Endodermal cell (in vitro differentiated cells): ENCODE measurements at places on chromosomes 1 and 21. TPM values are rescaled to one million over a fixed set of nuclear protein-coding genes. Genes with fewer than 3 reads are reported as not detected.

DNA sequence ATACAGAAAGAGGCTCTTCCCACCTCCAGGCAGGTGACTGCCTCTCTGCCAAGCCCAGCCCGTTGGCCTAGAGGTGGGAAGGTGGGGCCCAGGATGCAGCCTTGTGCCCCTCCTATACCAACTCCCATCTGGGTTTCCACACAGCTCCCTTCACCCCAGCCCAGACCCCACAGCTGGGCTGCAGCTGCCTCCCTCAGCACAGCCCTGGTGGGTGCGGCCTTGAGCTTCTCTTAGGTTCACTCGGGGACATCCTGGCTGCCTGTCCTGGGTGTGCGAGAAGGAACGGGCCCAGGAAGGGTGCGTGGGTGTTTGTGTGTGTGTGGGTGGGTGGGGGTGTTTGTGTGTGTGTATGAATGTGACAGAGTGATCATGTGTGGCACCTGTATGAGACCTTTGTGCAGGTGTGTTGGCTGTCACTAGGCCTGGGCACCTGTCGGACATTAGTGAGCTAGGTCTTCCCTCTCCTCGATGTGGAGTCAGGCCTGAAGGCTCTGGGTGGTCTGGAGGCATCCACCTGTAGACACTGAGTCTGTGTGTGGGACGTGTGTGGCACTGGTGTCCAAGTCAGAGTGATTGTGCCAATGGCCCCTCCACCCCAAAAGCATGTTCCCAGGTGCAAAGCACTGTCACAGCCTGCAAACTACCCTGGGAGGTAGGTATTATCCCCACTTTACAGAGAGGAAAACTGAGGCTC is 30.7 kb downstream of the FOXO6 start:
- DNase-seq: no peak

DNA sequence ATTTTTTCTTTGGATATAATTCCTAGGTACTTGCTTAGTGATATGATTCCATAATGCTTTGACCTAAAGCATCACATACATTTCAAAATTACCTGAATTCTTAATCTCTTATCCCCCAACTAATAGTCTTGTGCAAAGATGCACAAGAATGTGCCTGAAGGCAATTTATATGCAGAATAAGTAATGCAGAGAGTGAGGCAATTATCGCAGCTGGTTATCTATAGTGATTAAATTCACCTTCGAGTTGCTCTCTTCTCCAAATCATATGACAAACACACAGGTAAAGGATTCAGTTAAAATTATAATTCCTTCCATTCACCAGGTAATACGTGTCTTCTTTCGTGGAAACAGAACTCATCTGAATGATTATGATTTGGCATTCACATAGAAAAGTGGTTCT is 717.3 kb downstream of the MRPL39 start:
- DNase-seq: no peak

DNA sequence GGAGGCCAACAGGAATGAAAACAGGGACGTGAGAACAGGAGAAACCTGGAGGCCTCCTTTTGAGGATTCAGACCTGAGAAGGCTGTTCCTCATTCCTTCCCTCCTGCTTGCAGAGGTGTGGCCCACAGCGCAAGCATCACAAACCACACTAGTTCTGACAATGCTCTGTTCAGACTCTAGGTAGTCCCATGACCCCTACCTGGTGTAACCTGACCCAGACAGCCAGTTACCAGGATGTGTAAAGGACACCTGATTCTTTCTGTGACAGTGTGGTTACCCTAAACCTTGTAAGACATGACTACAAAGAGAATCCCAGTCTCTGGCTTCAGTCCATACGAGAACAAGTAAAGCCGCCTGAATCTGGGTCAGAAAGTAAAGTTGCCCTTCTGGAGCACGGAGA is 3.2 kb downstream of the MECR start:
- DNase-seq: peak; percentile 63

DNA sequence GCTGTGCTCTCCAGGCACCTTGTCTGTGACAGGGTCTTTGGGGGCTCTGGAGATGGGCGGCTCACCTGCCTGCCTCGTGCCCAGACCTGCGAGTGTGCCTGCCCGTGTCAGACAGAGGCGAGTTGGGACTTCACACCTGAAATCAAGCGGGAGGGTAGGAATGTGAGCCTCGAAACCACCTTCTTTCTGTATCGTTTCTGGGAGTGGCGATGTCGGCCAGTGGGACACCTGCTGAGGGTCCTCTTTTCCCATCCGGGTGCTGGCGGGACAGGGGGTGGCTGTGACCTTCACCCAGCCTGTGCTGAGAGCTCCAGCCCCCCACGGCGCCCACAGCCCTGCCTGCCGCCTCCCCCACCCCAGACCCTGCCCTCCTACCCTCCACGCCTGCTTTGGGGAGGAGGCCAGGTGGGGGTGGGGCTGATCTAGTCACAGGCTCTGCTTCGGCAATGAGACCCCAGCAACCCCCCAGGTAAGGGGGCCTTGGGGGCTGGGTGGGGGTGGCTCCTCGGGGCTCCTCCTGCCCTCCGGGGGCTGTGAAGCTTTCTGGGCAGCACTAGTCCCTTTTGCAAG is 15.6 kb upstream of the FAAP20 start:
- peak; percentile 66 for DNase-seq

DNA sequence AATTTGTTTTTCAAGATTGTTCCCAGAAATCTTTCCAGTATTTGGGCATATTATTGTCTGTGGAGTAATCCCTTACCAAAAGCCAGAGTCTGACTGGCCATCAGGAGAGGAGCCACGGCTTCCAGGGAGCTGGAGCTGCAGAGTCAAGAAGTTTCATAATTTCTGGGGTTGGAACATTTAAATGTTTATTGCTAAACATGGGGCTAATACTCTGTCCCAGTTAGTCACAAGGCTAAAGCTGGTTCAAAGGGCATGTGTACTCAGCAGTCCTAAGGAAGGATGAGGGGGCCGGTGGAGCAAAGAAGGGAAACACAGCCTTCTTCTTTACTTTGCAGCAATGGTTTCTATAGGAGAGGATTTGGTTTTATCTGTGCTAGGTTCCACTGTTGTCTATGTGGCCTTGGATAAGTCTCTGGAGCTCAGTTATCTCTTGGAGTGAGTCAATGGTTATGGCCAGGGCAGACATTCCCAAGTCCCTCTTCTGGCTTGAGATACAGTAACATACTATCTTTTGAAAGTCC is 9.5 kb downstream of the DENND2D start:
- DNase-seq: no peak

- DNase-seq: no peak
These were observed 42.4 kb upstream of the FMO2 start for GRCh38 chr1:171142416-171143385.

DNA sequence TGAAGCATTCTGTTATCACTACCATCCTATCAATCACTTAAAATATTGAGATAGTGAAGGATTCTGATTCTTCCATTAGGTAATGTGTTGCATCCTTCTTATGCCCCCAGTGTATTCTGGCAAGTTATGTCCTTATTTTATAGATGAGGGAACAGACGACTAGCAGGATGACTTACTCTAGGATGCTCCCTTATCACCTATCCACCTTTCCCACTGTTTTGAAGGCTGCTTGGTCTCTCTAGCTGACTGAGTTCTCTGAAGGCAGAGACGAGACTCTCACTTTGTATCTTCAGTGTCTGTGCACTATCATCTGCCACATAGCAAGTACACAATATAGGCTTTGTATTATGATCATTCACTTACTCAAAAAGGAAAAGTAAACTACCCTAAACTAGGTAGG is 4.0 kb downstream of the GLUL start:
- DNase-seq: no peak

GRCh38 chr1:228022571-228023293 is 15.9 kb downstream of the WNT3A start:
- peak; percentile 49 for DNase-seq

- DNase-seq: no peak
These were observed 21.7 kb downstream of the LRRN2 start for GRCh38 chr1:204663644-204664383.

- no peak for DNase-seq
These were observed 211.6 kb upstream of the PTBP2 start for GRCh38 chr1:96509951-96510350.

- DNase-seq: no peak
These were observed 17.2 kb upstream of the MEF2D start for GRCh38 chr1:156517748-156518147.

- no peak for DNase-seq
These were observed 161.3 kb upstream of the SGIP1 start for GRCh38 chr1:66372522-66373101.

GRCh38 chr1:44270686-44271628 is 57.7 kb downstream of the DMAP1 start:
- no peak for DNase-seq

DNA sequence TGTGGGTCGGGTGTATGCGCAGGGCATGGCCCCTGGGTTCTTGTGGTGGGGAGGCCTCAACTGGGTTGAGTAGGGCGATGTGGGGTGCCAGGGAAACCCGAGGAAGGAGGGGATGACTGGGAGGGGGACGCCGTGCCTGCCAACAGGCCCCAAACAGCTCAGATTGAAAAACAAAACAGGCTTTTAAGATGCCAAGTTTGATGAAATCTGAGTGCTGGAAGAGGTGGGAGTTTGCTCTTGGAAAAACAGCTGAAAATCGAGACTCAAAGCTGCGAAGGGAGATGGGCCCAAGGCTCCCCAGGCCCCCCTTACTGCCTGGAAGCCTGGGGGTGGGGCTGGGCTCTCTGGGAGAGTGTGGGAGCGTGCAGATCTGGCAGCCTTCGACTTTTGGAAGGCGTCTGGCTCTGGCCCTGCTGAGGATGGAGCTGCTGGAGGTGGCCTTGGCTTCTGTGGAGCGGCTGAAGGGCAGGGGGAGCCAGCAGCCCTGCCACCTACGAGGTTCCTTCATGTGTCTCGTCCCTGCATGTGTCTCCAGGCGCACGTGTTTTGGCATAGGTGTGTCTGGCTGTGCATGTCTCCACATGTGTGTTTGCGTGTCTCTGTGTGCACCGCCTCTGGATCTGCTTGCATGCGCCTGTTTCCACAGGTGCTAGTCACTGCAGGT is 33.3 kb downstream of the PTPRF start:
- no peak for DNase-seq

- peak; percentile 87 for DNase-seq
These were observed 742 bp upstream of the PDE9A start for GRCh38 chr21:42652527-42653230.

- peak; percentile 69 for DNase-seq
These were observed 10.6 kb upstream of the F3 start for GRCh38 chr1:94552071-94552586.

- peak; percentile 48 for DNase-seq
These were observed 99.4 kb downstream of the SMYD2 start for GRCh38 chr1:214380396-214380795.

DNA sequence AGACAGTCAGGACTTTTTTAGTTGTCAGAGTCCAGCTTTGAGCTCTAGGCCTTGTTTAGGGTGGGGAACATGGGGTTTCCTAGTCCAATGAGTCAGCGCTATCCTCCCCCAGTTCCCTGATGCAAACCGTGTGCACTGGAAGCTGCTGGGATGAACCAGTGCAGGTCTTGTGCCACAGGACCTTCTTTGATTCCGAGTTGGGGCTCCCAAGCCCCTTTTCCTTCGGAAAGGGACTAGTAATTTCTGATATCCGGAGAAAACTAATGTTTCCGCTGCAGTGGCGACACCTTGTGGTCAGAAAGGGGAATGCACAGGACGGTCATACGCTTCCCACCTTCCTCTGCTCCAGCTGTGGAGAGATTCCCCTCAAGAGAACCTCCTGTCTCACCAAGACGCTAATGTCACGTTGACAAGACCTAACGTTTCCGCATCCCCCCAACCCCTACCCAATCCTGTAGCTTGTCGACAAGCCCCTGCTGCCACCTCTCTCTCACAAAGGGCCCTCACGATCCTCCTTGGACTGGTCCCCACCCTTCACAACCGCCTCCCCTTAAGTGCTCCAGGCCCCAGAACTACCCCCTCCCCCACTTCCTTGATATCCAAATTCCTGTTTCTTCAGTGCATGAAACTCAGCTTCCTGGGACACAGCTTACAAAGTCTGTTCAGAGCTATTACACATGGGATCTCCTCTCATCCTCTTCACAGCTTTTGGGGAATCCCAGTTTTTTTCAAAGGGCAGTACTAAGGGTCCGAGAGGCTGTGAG is 30.9 kb downstream of the GPA33 start:
- DNase-seq: peak; percentile 94

GRCh38 chr1:94648225-94649007 is 106.9 kb upstream of the F3 start:
- no peak for DNase-seq

GRCh38 chr21:33238565-33239255 is 9.0 kb downstream of the IFNAR2 start:
- DNase-seq: no peak

DNA sequence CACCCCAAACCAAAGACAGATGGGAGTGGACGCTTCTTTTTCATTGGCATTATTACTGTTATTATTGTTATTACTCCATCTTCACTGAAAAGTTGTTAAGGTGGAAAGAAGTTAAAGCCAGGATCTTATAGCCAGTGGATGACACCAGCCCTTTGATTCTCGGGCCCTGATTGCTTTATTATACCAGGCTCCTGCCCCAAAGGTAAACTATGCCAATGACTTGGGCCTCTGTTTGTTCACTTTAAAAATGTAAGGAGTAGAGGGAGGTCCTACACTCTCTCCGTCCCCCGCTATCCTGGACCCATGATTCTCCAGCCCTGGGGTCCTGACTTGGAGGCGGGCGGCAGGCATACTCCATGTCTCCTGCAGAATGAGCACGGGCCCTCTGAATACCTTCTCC is 106.8 kb downstream of the TOMM20 start:
- no peak for DNase-seq

DNA sequence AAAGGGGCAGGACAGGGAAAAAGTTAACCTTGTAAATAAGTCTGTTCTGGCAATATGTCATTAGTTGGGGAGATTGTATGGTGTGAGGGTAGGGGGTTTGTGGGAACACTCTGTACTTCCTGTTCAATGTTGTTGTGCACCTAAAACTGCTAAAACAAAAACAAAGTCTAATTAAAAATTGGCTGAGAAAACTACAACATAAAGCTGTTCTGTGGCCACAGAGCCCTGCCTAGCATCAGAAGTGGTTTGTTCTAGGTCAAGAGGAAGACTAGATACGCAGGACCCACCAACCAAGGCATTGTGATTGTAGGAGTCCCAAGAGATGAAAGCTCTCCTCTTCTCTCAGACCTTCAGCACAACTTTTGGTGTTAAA is 81.0 kb upstream of the LRRC8D start:
- no peak for DNase-seq

- no peak for DNase-seq
These were observed 33.4 kb downstream of the CYP2J2 start for GRCh38 chr1:59892841-59893811.

The NTNG1 gene
- 0.84 to 2.5 TPM (median 2.1 TPM) in 3 replicates for total RNA-seq

The SYT6 gene
- total RNA-seq: 4.4 and 6.3 TPM in 2 replicates

The SOX13 gene
- total RNA-seq: 64.5 and 75.3 TPM in 2 replicates

The CYP4A11 gene
- 0.24 and 0.59 TPM in 2 replicates for total RNA-seq

The OR2M3 gene
- total RNA-seq: not detected in 2 replicates

The GBP3 gene
- total RNA-seq: not detected in 3 replicates

The OR2M7 gene
- total RNA-seq: not detected in 3 replicates

The OVAAL gene
- total RNA-seq: not detected in 3 replicates

The TMIGD3 gene
- not detected in 3 replicates for total RNA-seq

The C1orf87 gene
- not detected in 3 replicates for total RNA-seq

The VSIG8 gene
- total RNA-seq: not detected in 2 replicates

The FCRLB gene
- 0.38 to 0.89 TPM (median 0.51 TPM) in 3 replicates for total RNA-seq

The SPATA21 gene
- 0.27 TPM in 1 of 2 replicates, not detected in the other for total RNA-seq

The ZNF648 gene
- 0.29 TPM in 2 replicates for total RNA-seq

The TRIM17 gene
- 8.0 to 11.8 TPM (median 8.4 TPM) in 3 replicates for total RNA-seq

The KRTAP26-1 gene
- total RNA-seq: not detected in 3 replicates

The F11R gene
- total RNA-seq: 190 and 226 TPM in 2 replicates

The TEX38 gene
- 0.34 and 0.55 TPM in 2 replicates for total RNA-seq
